ENCODE measurements at places on chromosomes 3 and 15. TPM values are rescaled to one million over a fixed set of nuclear protein-coding genes. Genes with fewer than 3 reads are reported as not detected.

Gene EPHB3
- 0.13 TPM for total RNA-seq

Gene ALDH1A2
- not detected for total RNA-seq

Gene EPHB1
- 1.1 TPM for total RNA-seq

Gene ACAN
- total RNA-seq: not detected

GRCh38 chr3:176286476-176287085, 910.7 kb downstream of the TBL1XR1 start:
- no peak for DNase-seq

DNA sequence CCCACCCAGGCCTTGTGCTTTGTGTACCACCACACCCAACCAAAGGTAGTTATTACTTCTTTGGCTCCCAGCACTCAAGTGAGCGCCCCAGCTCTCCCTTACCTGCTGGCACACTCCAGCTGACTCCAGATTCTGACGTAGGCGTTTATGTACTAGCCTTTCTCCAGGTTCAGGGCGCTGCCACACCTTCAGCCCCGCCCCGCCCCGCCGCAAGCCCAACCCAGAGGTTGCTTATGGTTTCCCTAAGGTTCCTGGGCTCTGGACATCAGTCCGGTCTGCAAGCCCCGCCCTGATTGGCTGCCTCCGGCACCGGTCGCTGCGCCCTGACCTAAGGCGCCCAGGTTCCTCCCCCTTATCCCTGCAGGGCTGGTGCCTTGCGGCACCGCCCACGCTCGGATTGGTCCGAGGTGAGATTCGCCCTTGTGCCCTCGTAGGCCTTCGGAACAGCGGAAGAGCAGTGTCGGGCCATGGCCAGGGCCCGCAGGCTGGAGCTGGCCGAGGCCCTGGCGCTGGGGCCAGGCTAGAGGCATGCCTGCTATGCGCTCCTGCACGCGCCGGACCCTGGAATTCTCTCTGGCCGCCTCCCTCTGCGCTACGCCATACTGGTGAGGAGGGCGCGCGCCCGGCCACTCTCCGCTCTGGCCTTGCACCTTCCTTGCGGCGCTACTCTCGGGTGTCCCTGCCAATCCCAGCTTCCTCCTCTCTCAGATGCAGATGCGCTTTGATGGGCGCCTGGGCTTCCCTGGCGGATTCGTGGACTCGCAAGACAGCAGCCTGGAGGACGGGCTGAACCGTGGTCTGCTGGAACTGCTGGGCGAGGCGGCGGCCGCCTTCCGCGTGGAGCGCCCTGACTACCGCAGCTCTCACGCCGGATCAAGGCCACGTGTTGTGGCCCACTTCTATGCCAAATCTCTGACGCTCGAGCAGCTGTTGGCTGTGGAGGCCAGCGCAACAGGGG, 19.8 kb upstream of the NUDT16 start:
- peak; percentile 31 for DNase-seq

GRCh38 chr3:55174747-55175146, 246.9 kb upstream of the LRTM1 start:
- DNase-seq: no peak

DNA sequence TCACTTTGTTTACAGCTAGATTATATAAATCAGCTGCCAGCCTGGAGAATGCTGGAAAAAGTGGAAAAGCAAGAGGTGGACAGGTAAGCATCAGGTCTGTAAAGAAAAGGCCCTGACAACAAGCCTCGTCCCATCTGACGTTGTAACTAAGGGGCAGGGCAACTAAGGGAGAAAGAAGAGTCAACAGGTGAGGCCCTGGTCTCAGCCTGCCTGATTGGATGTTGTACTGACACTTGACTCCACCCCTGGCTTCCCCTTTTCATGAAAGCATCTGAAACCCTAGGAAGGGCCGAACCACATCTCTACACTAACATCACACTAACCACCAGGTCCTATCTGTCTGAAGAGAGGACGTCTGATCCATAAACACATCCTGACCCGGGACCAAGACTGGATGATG, 357.6 kb upstream of the CFAP20DC start:
- no peak for DNase-seq

- DNase-seq: no peak
These were observed 789.8 kb downstream of the NAALADL2 start for GRCh38 chr3:175648899-175649298.

DNA sequence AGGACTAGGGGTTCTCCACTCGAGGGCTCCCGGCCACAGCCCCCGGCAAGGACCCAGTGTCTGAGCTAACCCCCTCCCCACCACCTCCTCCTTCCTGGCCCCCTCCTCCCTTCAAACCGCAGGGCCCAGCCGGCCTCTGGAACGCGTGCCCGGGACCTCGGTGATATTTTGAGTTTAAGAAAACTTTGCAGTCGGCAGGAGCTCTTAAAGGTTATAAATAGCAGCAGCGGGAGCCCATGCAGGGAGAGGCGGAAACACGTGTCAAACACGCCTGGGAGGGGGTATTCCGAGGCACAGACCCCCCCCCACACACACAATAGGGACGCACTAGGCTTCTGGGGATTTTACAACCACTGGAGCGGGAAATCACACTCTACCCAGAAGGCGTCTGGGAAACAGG, 3.1 kb upstream of the PTH1R start:
- no peak for DNase-seq

GRCh38 chr3:156814295-156814694, 11.9 kb upstream of the LEKR1 start:
- no peak for DNase-seq
